Transverse colon (tissue), 4 donors: ENCODE measurements at places on chromosomes 7 and 10. TPM values are rescaled to one million over a fixed set of nuclear protein-coding genes. Genes with fewer than 3 reads are reported as not detected.

- no peak for DNase-seq
Measured at GRCh38 chr10:110153396-110153795, 54.0 kb upstream of the MXI1 start.

Gene MRLN
- total RNA-seq = not detected

- no peak for DNase-seq
Measured at GRCh38 chr10:114340816-114341215, 63.5 kb downstream of the AFAP1L2 start.

DNA sequence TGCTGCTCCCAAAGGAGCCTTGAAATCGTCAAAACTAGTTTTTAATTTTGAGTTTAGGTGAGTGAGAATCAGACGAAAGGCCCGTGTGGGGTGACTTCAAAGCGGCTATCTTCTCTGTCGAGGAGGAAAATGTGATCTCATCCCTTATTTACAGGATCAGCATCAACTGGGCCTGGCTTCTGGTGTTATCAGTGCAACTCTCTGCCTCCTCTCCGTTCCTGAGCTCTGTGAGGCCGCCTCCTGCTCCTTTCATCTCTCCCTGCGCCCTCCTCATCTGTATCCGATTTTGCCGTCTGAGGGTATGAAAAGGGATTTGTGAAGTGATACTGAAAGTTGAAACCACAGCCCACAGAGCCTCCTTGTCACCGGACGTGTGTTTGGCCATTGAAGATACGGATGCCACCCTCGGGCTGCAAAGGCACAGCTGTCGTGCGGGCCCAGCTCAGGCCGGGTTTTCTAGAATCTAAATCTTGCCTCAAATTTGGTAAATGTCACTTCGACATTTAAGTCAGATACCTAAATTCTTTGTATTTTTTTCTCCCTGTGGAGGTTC is 408.7 kb upstream of the ADARB2 start:
- no peak for DNase-seq

Gene GRIFIN
- not detected for total RNA-seq

Gene AKR1E2
- 34.8 TPM for total RNA-seq

DNA sequence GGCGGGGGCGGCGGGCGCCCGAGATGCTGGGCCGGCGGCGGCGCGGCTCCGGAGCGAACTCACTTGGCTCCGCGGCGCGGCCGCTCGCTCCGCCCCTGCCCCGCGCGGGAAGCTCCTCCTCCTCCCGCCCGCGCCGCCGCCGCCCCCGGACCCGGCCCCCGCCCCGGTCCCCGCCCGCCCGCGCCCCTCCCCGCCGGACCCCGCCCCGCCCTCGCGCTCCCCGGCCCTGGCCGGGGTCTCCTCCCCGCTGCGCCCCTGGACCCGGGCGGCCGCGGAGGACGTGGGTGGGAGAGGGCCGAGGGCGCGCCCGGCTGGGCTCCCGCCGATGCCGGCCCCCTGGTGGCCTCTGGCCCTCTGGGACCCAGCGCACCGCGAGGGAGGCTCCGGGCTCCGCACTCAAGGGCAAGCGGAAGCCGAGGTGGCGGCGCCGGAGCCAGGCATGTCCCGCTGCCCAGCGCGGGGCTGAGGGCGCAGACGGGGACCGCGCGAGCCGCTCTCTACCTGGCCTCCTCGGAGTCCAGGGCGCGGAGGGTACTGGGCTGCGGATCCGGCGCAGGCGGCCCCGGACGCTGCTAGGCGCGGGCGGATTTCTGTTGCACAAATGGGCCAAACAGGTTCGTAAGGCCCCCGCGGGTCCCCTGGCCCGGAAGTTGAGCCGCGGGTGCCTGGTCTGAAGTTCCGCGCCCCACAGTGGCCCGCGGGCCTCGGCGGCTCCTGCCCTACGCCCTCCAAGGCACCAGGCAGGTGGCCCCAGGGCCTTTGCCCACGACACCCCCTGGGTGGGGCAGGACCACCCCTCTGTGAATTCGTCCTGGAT is at the start of gene TCERG1L:
Gene TCERG1L, minus strand, starts transcription at position 61 of the 817 bp plus-strand sequence. CDS start 86 bp downstream, outside the sequence.
- DNase-seq = no peak

Gene WDR91
- 9.4 TPM for total RNA-seq

DNA sequence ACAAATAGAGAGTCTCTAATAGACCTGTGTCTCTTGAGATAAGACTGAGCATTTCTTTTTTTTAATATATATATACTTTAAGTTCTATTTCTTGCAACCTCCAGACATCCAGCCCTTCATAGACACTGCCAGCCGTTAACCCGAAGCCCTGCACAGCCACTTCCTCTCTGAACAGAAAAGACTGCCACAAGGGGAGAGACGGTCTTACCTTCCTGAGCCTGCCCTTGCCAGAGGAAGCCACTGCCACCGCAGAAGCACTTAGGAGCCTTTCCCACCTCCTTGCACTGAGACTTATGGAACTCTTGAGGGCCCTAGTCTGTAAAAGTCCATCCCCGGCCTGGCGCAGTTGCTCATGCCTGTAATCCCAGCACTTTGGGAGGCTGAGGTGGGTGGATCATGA is 31.8 kb upstream of the PRSS1 start:
- peak; percentile 11 for DNase-seq

Gene POU6F2
- 0.48 TPM for total RNA-seq

Gene PDE1C
- total RNA-seq = 8.4 TPM

Gene CPN1
- not detected for total RNA-seq

Gene RAMP3
- total RNA-seq = 11.6 TPM
